ENCODE measurements at places on chromosomes 1 and 21. TPM values are rescaled to one million over a fixed set of nuclear protein-coding genes. Genes with fewer than 3 reads are reported as not detected.

Gene KIF17
- total RNA-seq = 3.4 TPM

Gene TNFRSF1B
- 0.68 TPM for total RNA-seq

Gene CLCA1
- total RNA-seq = not detected

Gene FASLG
- total RNA-seq = not detected

Gene PADI3
- 2.5 TPM for total RNA-seq

Gene CD1E
- not detected for total RNA-seq

Gene KRTAP21-2
- not detected for total RNA-seq

Gene SPATA21
- 0.07 TPM for total RNA-seq

Gene TMEM61
- 1.0 TPM for total RNA-seq

Gene NECTIN4
- total RNA-seq = 0.33 TPM

Gene OR2L2
- total RNA-seq = 0.11 TPM

Gene RHCE
- total RNA-seq = 0.26 TPM

Gene ANKRD34A
- total RNA-seq = 0.39 TPM

Gene THEM5
- total RNA-seq = not detected

Gene LIPI
- not detected for total RNA-seq

Gene ILDR2
- total RNA-seq = 1.7 TPM

Gene SLC1A7
- total RNA-seq = not detected

Gene EPHB2
- total RNA-seq = 8.3 TPM

Gene RPS6KA1
- total RNA-seq = 45.3 TPM

Gene EDN2
- 0.22 TPM for total RNA-seq

Gene FOXO6
- total RNA-seq = 0.99 TPM

Gene PROK1
- total RNA-seq = not detected

Gene CSF3R
- not detected for total RNA-seq

Gene TAS1R1
- total RNA-seq = not detected

Gene HNRNPCL1
- total RNA-seq = not detected

Gene LIN28A
- total RNA-seq = 1,267 TPM

Gene RGL1
- 1.4 TPM for total RNA-seq

Gene TPTE
- total RNA-seq = not detected

Gene SLC9C2
- not detected for total RNA-seq

Gene IGSF9
- total RNA-seq = 11.3 TPM

Gene NBPF4
- not detected for total RNA-seq

Gene SAMD11
- 15.7 TPM for total RNA-seq

Gene PTPRF
- total RNA-seq = 192 TPM

Gene NUAK2
- 15.5 TPM for total RNA-seq

Gene SCMH1
- 16.5 TPM for total RNA-seq

Gene TRIM58
- total RNA-seq = 1.7 TPM

Gene DCST1
- not detected for total RNA-seq

Gene PCBP3
- 10.8 TPM for total RNA-seq

Gene PBX1
- total RNA-seq = 133 TPM

Gene CFHR4
- not detected for total RNA-seq

Gene IKBKE
- total RNA-seq = 6.6 TPM

Gene SPRR2E
- not detected for total RNA-seq

Gene DIO1
- not detected for total RNA-seq

Gene CA6
- total RNA-seq = not detected

Gene MTMR11
- total RNA-seq = 4.0 TPM

Gene ADAMTS5
- 0.99 TPM for total RNA-seq

Gene ADGRL2
- total RNA-seq = 119 TPM

Gene LRRC53
- not detected for total RNA-seq

Gene SYT14
- total RNA-seq = 8.8 TPM

Gene CDK11B
- 33.3 TPM for total RNA-seq

Gene TMEM52
- total RNA-seq = 9.6 TPM

Gene HES3
- 89.9 TPM for total RNA-seq

Gene LENEP
- total RNA-seq = 2.8 TPM

Gene TMEM269
- 0.44 TPM for total RNA-seq

Gene NFASC
- total RNA-seq = 5.0 TPM

Gene HCRTR1
- not detected for total RNA-seq

Gene C1QB
- not detected for total RNA-seq

Gene AQP10
- not detected for total RNA-seq

Gene SLC35E2B
- 39.6 TPM for total RNA-seq

Gene PI4KB
- total RNA-seq = 39.1 TPM

All from H9 (cell line).